Thymus (tissue), 14 donors: ENCODE measurements at places on chromosomes 16 and 17.

GRCh38 chr16:31465788-31466370 lies 6.1 kb upstream of the TGFB1I1 start:
- no peak for DNase-seq

DNA sequence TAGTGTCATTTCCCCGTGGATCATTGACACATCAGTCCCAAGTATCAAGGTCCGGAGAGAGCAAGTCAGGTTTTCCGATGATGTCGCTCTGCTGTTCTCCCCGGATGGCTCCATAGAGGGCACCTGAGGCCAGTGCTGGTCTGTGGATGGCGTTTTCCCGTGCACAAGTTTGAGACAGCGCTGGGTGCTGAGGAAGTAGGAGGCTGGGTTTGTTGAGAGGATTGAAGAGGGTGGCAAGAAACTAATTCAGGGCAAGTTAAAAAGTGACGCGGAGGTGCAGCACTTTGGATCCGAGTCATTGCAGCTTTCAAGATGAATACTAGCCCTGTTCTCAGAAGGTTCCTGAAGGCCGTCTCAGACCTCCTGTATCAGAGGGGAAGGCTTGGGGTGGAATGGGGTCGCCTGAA lies 7.7 kb downstream of the NUBP1 start:
- no peak for DNase-seq

GRCh38 chr16:8109510-8110369 lies 480.6 kb downstream of the TMEM114 start:
- DNase-seq: no peak

DNA sequence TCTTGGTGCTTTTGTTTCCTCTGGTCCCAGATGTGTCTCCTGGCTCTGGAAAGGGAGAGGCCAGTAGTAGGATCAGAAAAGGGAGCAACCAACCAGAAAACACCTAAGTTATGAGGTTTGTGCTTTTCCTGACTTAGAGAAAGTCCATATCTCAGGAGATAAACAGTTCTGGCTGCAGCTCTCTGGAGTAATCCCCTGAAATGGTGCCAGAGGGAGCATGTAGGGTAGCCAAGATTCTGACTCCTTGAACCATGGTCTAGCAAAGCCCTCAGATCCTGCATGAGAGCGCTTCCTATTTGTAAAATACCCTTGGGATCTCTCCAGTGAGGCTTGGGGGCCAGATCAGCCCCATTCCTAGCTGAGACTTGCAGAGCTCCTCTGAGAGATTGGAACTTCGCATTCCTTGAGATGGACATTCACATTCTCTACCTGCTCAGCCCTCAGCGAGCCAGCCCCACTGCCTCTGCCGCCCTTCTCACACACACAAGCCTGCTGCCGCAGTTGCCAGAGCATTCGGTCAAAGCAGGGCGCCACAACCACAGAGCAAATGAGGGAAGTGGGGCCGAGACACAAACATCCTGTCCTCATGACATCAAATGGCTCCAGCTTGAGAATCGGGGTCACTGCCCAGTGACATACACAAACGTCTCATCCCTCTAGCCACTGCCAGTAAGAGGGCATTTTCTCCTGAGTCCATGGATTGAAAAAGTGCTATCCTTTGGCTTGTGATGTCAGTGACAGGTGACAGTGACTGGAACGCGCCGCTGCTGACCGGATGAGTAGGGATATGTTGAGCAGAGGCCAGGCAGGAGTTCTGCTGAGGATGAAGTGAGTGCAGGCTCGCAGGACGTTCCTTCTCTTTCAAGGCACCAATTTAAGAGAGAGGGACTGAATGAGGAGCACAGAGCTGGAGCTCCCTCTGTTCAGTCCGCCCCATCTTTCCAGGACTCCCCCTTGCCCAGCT lies 5.0 kb downstream of the ABHD15 start:
- DNase-seq: no peak

- no peak for DNase-seq
Measured at GRCh38 chr17:58275417-58275816, 5.3 kb downstream of the MPO start.

DNA sequence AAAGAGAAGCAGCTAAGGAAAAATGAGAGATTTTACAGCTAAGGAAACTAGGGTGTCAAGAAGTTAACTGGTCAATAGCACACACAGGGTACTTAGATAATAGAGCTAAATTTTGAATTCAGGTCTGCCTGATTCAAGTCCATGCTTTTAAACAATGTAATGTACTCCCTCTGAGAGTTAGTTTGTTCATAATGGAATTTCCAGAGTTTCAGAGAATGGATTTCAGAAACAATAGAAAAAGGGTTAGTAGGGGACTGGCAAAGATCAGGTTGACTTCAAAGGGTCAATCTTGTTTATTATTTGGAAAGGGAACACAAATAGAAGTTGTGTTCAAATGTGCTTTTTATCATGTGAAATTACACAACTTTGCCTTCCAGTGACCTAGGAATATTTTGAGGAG lies 17.9 kb downstream of the NSRP1 start:
- no peak for DNase-seq

DNA sequence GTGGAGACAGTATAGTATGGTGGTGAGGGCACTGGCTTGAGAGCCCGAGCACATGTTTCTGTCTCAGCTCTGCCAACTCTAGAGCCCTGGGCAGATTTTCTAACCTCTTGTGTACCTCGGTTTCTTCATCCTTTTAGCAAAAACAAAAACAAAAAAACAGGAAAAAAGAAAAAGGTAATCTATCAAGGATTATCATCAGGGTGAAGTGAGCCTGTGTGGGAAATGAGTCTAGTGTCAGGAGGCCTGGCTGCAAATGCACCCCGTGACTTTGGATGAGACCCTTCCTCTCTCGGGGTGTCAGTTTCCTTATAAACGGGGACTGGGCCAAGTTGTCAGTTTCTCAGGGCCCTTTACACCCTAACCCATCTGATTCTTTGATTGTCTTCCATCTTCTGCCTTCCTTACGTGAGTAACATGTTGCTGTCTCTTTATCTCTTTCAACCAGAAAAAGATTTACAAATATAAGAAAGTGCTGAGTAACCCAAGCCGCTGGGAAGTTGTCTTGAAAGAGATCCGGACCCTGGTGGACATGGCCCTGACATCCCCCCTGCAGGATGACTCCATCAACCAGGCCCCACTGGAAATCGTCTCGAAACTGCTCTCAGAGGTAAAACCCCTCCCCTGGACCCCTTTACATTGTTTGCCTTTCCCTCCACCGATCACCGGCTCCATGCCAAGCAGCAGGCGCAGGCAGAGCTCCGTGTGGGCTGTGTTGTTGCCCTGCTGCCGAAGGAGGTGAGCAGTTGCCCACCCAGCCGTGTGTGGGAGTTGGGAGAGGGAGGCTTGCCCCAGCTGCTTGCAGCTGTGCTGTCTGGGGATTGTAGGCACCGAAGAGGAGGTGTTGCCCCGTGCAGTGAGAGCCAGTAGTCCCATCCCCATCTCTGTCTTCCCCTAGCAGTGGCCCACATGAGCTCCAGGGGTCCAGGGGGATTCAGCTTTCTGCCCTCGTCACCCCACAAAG lies 127.1 kb upstream of the PLCG2 start:
- DNase-seq: no peak

GRCh38 chr16:85396879-85397871 lies 215.9 kb upstream of the GSE1 start:
- peak; percentile 76 for DNase-seq

- no peak for DNase-seq
Measured at GRCh38 chr16:14682121-14682520, 12.0 kb downstream of the PLA2G10 start.

DNA sequence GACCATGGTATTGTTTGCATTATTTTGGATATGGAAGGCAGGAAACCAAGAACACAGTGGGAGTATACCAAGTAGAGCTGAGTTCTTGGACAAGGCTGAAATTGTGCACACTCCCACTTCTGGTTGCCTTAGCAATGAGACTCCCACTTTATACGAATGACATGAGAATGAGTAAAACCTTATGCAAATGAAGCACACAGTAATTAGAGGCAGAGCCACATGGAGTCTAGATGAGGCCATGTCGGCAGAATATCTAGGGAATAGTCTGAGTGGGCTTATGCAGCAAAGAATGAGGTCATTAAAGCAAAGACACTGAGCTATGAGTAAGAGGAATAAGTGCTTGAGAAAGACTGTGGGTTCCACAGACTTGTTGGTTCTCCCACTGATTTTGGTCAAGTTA lies 178.7 kb downstream of the GRIN2A start:
- DNase-seq: no peak
